Kasumi-1 (cell line): ENCODE measurements at places on chromosomes 16 and 17.

GRCh38 chr16:87416826-87417527 is 24.8 kb downstream of the MAP1LC3B start:
- peak; percentile 69 for DNase-seq

- no peak for DNase-seq
Measured at GRCh38 chr17:83050651-83051395, 28.6 kb upstream of the METRNL start.

DNA sequence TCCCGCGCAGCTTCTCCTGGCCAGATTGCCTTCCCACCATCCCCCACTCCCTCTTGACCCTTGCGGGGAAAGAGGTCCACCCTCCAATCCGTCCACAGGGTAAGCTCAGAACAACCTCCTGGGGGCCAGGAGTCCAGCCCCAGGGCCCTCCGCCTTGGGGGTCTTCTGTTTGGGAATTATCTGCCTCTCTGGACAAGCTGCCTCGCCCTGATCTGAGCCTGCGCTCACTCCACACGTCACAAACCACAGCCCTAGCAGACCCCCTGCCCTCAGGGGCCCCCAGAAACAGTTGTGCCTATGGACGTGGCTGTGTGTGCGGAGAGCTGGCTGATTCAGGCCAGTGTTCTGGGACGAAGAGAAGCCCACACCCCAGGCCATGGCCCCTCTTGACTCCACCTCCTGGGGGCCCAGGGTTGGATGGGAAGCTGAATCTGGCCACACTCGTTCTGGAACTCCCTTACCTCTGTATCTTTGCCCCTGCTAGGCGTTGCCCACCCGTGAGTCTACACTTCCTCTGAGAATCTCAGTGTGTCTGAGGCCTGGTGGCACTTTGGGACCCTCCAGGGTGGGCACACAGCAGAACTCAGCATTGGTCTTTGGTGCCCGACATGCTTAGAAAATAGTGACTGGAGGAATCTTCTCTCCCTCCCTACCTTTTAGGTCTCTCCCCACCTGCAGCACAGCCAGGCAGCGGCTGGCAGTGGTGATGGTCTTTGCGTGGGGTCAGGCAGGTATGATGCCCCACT is 119.9 kb upstream of the SMURF2 start:
- no peak for DNase-seq

- DNase-seq = no peak
Measured at GRCh38 chr16:65728167-65728566, 606.3 kb upstream of the CDH11 start.

GRCh38 chr16:66605177-66605978 is 874 bp downstream of the CMTM3 start:
- peak; percentile 14 for DNase-seq

GRCh38 chr16:52318302-52319009 is 228.5 kb downstream of the TOX3 start:
- no peak for DNase-seq

- DNase-seq = no peak
Measured at GRCh38 chr17:70750983-70751382, 581.7 kb downstream of the KCNJ2 start.

DNA sequence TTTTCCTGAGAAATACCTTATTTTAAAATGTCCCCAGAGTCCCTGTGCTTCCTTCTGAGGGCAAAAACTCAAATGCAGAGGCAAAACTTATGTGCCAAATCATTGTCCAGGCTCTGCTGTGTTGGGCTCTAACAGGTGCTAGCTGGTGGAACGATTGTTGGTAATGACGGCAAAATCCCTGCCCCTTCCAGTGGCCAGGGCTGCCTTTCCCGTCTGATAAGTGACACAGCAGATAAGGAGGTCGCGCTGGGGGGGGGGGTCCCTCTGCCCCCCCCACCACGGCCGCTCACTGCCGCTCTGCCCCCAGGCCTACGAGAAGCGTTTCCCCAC is 29.1 kb downstream of the SEC14L5 start:
- no peak for DNase-seq

- no peak for DNase-seq
Measured at GRCh38 chr17:38922538-38923297, 2.7 kb upstream of the LASP1NB start.

DNA sequence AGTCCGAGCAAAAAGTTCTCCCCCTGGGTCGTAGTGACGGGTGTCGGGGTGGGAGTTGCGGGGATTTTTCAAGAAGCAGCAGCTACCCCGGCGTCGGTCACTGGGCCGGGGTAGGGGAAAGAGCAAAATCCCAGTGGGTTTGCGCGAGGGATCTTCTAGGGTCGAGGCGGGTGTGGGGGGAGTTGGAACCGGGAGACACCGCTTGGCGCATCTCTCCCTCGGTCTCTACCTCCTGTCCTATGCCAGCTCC is 2.3 kb upstream of the UBTF start:
- no peak for DNase-seq

- DNase-seq = no peak
Measured at GRCh38 chr17:20987511-20987910, 55.3 kb downstream of the USP22 start.

DNA sequence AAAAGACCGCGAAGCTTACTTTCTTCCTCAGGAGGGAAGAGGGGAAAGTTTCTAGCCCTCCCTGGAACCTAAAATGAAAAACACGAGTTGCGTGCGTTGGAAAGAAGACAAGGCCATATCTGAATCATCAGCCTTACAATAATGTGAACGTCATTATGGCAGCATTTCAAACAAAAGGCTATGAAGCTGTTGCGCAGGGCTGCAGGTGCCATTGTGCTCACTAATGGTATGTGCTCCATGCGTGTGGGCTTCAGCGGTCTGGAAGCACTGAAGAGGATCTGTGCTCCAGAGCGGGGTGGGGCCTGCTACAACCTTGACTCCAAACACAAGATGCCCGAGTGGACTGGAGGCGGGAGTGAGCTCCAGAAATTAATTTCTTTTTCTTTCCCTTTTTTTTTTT is 12.1 kb upstream of the CYB5B start:
- no peak for DNase-seq

GRCh38 chr16:84266451-84266850 is 26.6 kb upstream of the KCNG4 start:
- no peak for DNase-seq

GRCh38 chr17:4142107-4142900 is 526 bp downstream of the ZZEF1 start:
- no peak for DNase-seq

GRCh38 chr17:1532836-1533602 is 16.6 kb upstream of the INPP5K start:
- DNase-seq = peak; percentile 25

GRCh38 chr16:4369007-4369733 is 2.5 kb upstream of the VASN start:
- DNase-seq = no peak

DNA sequence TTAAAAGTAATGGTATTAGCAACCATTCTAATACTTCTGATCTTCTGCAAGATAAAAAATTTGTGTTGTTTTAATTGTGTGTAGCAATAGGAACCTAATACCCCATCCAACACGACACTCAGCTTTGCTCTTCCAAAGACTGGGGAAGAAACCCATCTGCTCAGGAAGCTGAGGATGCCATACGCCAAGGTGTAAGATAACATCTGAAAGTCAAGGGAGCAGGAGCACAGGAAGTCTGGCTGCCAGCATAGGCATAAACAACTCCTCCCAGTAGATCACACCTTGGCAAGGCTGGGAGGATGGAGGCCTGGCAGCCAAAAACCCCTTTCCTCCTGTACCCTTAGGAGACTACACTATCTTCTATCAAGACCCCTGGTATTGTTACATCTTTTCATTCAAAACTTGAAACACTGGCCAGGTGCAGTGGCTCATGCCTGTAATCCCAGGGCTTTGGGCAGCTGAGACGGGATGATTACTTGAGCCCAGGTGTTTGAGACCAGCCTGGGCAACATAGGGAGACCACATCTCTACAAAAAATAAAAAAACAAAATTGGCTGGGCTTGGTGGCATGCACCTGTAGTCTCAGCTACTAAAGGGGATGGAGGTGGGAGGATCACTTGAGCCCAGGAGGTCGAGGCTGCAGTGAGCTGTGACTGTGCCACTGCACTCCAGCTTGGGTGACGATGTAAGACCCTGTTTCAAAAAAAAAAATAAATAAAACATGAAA is 5.7 kb upstream of the SPHK1 start:
- DNase-seq = no peak

DNA sequence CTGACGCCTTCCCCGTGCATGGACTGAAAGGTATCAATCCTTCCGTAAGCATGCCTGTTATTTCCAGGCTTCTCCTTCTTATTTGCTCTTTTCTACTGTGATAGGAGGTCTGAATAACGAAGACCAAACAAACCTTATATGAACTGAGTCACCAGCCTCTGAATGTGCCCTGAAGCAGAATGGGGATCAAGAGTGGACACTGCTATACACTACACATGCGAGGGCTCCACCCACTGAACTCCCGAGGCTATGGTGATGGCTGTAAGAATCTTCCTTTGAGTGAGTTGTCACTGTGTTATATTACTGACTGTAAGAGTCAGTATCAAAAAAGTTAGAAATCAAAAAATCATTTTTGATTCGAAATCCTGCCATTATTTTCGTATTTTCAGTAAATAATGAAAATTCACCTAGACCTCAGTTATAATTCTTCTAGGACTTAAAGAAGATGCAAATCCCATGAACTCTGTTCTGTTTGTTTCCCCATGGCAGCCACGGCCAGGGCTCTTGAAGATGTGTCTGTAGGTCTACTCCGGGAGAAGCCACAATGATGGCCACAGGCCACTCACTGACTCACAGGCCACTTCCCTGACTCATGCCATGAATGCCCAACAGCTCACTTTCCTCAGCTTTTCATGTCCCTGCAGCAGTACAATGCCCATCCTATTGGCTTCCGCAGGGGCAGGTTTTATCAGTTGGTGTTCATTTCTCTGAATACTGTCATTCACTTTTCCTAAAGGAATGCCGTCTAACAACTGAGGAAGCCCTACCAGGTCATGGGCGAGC is 54.7 kb downstream of the ZZEF1 start:
- DNase-seq = no peak

DNA sequence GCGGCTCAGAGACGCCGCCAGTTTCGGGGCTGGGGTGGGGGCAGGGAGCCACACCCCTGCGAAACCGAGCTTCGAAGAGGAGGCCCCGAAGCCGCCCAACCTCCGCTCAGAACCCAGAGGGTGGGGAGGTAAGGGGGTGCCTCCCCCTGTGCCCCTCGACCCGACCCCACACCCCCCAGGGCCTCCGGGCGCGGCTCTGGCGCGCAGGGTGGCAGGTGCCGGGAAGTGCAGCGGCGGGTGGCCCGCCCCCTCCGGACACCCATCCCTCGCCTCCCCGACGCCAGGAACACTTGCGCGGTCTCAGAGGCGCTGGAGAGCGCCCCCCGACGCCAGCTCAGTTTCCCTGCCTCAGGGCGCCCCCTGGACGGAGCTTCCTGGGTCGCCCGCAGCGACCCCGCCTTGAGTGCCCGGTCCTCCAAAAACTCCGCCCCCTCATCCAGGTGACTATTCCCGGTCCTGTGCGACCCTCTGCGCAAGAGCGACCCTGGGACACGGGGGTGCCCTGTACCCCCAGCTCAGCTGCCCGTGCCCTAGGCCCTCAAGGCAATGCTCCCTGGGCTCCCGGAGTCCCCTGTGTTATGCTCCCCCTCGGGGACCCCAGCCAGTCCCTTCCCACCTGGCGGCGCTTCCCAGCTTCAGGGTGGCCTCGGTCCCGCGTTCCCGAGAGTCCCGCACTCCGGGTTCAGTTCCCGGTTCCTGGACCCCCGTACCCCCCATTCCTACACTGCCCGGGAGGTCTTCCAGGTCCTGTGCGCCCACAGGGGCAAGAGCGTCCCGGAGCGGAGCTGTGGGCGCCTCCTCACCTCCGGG is 562 bp downstream of the PPL start:
- DNase-seq = no peak

GRCh38 chr16:68644296-68644695 is 814 bp upstream of the CDH3 start:
- DNase-seq = no peak

DNA sequence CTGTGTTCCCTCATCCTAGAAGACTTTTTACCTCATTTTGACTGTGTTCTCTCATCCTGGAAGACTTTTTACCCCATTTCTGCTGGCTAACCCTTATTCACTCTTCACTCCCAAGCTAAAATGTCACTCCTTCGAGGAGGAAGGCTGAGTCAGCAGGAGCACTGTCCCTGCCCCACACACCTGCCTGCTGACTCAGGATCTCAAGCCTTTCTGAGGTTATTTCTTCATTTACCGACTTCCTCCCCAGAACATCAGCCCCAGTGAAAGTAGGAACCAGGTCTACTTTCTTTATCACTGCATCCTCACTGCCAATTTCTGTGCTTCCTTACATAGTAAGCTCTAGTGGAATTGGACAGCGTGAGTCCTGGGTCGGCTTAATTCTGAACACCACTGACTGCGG is 220.6 kb downstream of the HS3ST4 start:
- no peak for DNase-seq

GRCh38 chr17:37182786-37183465 is 192.9 kb upstream of the C17orf78 start:
- no peak for DNase-seq
